ENCODE measurements at places on chromosomes 7 and 10.

- DNase-seq = no peak
Observed at GRCh38 chr10:116720668-116721546, 21.5 kb downstream of the HSPA12A start.

DNA sequence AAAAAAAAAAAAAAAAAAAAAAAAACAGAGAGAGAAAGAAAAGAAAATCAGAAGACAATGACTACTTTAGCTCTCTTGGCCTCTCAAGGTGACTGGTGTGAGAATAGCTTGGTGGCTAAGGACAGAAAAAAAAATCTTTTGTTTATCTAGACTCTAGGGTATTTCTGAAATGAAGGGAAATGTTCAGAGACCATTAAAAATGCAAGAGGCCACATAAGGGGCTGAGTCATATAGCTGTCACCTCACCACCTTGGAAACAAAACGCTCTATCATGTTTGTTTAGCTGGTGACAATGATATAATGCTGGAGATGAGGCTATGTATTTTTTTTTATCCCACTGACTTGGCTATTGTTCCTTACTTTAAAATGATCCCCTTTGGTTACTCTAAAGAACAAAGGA is 287.0 kb upstream of the CDC14C start:
- no peak for DNase-seq

- no peak for DNase-seq
Observed at GRCh38 chr7:137304624-137305235, 38.8 kb downstream of the PTN start.

DNA sequence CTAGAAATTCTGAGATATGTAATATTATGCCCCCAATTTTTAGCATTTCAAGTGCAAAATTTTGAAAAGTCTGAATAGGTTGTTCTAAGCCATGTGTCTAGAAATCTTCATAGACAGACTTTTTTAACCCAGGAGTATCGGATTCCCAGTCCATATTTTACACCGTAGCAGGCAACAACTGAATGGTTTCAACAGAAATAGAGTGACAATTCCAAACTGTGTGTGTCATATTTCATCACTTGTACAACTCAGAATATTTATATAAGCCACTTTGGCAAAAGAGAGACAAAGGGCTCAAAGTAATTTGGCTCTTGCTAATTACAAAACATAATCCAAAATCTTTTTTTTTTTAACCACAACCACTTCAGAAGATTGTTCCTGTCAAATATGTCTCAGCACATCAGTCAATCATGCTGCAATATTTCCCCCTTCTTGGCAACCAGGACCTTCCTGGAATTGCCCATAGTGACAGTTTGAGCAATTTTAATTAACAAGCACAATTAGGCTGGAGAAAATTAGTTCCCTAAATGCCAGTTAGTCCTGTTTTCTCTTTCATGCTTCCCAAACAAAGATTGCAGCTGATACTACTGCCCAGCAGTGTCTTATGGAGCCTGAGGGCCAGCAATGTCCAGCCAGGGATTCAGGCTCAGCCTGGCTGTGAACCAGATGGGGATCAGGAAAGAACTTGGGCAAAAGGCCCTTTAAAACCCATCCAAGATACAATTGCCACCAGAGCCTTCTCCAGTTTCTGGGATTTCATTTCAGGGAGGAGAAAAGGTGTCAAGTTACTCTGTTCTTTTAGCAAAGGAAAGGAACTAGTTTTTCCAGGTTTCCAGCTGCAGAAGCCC is 533.3 kb upstream of the GHITM start:
- DNase-seq = no peak

DNA sequence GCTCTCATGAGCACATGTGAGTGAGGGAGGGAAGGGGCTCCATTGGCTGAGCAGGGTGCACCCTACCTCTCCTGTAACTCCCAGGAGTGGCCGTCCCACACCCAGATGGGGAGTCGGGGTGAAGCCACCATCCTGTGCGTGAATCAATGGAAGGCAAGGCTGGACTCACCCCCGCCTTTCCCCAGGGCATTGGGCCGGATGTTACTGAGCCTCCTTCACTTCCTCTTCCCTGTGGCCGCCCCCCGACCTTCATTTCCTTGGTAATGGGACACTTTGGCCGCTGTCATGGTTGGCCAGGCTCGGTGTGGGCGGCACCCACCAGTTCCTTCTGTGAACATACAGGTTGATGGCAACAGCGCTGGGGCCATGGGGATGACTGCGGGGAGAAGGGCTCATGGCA is 209.0 kb downstream of the MGMT start:
- no peak for DNase-seq

DNA sequence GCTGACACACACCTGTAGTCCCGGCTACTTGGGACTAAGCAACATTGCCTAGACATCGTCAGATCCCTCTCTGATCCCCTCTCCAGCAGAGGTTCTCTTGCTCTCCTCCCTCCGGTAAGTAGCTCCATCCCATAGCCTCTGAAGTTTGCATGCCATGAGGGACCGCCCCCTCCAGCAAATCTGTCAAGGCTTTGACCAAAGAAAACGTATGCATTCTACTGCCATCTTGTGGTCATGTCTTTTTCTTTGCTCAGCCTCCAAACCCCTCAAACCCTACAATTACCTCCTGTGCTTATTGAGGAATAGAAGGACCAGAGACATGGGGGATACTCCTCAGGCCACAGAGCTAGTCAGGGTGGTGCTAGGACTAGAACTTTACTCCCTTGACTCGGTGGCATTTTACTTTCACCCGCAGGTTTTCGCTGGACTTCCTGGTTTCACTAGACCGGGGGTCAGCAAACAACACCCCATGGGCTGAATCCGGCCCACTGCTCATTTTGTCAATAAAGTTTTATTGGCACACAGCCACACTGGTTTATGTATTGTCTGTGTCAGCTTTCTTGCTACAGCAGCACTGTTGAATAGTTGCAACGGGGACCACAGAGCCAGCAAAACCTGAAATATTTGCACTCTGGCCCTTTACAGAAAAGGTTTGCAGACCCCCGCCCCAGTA is 202.6 kb upstream of the FOXK1 start:
- peak; percentile 27 for DNase-seq

GRCh38 chr7:155818154-155818819 is 6.0 kb upstream of the SHH start:
- DNase-seq = no peak

- DNase-seq = no peak
Observed at GRCh38 chr7:112853422-112853821, 63.2 kb upstream of the TMEM168 start.

GRCh38 chr7:51013218-51013786 is 230.6 kb upstream of the GRB10 start:
- no peak for DNase-seq

DNA sequence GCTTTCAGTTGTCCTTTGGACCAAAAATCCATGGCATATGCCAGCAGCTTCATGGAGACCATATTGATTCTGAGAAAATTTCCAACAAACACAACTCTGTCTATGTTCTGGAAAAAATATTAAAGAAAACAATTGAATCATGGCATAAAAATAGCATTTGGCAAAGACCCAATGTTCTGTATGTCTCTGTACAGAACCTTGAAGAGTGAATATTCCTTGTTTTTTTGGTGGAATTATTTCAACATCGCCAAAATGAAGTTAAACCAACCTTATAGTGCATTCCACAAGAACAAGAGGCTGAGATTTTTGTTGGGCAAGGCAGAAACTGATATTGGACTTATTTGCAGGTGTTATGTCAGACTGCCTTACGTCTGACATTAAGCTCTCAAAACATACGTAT is 53.3 kb upstream of the SLC16A12 start:
- no peak for DNase-seq

GRCh38 chr7:50529093-50529862 is 35.9 kb downstream of the DDC start:
- no peak for DNase-seq

DNA sequence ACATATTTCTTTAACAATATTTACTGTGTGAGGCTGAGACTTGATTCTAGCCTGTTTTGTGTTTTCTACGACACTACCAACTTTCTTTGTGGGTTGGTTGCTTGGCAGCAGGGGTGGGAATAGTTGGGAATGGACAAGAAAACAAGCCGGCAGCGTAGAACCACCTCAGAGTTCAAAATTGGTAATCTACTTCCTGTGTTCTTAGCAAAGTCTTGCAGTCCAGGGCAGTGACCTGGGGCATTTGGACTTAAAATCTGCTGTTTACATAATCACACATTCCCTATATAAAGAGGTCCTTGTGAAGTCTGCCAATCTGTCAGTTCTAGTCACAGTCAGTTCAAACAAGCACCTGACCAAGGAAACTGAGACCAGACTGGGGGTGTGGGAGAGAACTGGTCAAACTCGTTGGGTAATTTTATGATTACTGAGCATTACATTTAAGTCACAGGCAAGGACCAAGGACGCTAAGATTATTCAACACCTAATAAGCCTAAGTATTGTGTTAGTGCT is 167.9 kb downstream of the CPEB3 start:
- no peak for DNase-seq

- DNase-seq = no peak
Observed at GRCh38 chr7:55912748-55913158, 25.5 kb downstream of the ZNF713 start.

GRCh38 chr10:131559450-131559911 is 248.0 kb upstream of the TCERG1L start:
- no peak for DNase-seq

GRCh38 chr7:151304856-151305255 is 36.8 kb upstream of the NUB1 start:
- DNase-seq = no peak

DNA sequence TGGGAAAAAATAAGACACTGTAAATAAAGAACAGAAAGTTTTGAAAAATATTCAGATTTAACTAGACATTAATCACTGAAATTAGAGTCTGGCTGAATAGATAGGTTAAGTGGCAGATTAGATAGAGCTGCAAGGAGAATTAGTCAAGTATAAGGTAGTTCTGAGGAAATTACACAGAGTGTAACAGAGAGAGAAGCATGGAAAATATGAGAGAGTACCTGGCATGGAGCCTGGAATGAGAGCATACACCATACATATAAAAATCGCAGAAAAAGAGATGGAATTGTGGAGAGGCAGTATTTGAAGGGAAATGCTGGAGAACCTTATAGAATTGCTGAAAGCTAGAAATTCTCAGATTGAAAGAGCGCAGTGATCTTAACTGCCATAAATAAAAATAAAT is 46.9 kb downstream of the ZNRF2 start:
- DNase-seq = peak; percentile 13

DNA sequence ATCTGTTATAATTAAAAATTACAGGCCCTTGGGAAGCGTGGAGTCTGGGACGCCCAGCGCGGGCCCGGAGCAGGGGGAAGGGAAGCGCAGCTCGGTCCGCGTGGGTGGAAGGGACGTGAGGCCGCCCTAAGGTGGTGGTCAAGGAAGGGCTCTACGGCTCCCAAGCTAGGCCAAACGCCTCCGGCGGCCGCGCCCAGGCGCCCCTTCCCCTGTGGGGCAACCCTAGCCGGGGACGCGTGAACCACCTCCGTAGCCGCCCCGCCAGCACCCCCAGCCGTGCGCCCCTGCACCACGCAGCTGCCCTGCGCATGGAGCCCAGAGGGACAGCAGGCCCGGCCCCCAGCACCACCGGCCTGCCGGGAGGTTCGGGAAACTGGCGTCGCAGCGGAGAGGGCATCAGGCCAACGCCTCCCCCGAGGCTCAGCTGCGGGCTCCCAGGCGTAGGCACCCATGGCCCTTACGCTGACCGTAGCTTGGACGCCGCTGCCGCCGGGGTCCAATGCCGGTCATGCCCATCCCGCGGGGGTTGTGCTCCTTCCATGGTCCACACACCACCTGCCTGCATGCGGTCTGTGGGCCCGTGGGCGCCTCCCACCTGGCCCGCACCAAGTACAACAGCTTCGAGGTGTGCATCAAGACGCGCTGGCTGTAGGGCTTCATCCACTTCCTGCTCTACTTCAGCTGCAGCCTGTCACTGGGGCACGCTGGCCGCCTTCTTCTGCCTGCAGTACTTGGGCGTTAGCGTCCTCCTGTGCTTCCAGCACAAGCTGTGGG is 166.7 kb downstream of the SEPTIN7 start:
- DNase-seq = no peak

DNA sequence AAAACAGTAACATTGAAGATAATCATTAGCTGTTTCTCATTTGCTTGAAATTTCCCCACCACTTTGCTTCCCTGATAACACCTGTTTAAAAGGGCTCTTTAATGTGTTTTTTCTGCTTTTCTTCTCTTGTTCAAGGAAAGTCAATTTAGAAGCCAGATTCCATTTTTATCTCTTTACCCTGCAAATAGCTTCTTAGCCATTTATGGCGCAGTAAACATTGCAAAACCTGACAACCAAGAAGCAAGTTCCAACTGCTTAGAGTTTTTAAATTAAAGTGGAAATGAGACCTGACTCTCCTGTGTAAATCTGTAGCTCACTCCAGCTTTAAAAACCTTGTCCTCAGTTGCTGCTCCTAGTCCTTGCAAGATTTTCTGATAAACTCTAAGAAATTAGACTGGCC is 30.1 kb downstream of the SGPL1 start:
- no peak for DNase-seq

DNA sequence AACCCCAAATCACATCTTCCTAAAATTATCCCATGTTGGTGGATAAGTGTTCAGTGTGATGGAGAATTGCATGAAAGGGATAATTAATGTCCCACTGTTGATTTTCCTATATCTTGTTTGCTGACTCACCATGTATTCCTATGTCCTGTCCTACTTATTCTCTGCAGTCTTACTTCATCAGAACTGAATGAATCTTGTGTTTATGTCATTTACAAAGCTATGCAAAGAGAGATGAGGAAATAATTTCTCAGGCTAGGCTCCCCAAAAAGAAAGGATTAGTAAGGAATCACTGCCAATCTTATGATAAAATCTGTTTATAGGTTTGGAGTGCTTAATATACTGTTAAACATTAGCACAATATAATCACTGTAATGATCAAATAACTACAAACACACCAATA is 360.8 kb downstream of the CRPPA start:
- DNase-seq = no peak

- DNase-seq = no peak
Observed at GRCh38 chr10:60466267-60467201, 76.9 kb upstream of the ANK3 start.

GRCh38 chr7:50742401-50742800 is 40.3 kb downstream of the GRB10 start:
- DNase-seq = no peak

GRCh38 chr10:70791386-70792039 is 6.3 kb upstream of the TBATA start:
- no peak for DNase-seq

DNA sequence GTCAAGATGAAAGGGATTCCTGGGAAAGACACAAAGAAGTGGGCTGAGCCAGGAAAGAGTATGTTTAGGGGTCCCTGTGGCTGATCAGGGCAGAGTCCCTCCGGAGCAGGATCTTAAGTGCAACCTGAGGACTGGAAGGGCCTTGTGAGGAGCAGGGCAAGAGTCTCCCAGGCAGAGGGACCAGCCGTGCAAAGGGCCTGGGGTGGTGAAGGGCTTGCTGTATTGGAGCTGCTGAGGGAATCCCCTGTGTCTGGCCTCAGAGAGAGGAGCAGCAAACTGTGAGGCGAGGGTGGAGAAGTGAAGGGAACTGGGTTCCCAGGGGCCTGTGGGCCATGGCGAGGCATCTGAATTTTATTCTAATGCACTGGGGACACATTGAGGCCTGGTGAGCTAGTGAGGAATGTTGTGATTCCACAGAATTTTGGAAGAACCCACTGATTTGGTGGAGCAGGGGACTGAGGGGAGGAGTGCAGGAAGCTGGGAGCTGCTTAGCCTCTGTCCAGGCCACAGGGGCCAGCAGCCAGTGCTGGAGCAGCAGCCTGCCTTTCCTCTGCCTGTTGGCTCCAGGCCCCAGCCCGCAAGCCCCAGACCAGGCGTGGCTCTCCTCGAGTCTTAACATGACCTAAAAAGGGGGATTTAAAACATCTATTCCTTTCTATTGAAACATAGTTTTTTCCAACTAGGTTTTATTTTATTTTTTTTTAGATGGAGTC is 138.4 kb upstream of the IGFBP3 start:
- no peak for DNase-seq

GRCh38 chr7:7048213-7048612 is 134.1 kb upstream of the C1GALT1 start:
- DNase-seq = no peak

Measured in activated CD4-positive, alpha-beta T cell treated with anti-CD3 and anti-CD28 coated beads for 48 hours (primary cell).